ENCODE measurements at places on chromosomes 5 and 9.

- peak; percentile 13 for DNase-seq
These were observed 72.8 kb downstream of the NR6A1 start for GRCh38 chr9:124698265-124698664.

DNA sequence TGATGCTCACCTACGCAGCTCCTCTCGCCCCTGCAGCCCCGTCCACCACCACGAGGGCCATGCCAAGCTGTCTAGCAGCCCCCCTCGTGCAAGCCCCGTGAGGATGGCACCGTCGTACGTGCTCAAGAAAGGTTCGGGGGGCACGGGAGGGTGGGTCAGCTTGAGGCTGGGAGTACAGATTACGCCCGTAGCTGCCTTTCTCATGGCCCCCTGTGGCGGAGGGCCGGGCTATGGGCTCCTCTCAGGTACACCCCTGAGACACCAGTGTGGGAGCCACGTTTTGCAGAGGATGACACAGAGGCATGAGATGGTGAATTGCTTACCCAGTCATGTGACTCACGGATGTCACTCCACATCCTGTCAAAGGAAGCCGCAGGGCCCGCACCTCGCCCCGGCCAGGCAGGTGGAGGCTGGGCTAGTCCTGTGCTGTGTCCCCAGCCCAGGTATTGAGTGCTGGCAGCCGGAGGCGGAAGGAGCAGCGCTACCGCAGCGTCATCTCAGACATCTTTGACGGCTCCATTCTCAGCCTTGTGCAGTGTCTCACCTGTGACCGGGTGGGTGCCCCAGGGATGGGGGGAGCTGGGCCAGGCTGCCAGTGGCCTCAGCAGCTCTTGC lies 33.7 kb downstream of the USP20 start:
- no peak for DNase-seq

GRCh38 chr5:144028636-144029035 lies 141.8 kb downstream of the YIPF5 start:
- no peak for DNase-seq

GRCh38 chr5:115607935-115608334 lies 5.7 kb upstream of the TICAM2 start:
- DNase-seq = no peak

- peak; percentile 87 for DNase-seq
These were observed 49.0 kb downstream of the PSD2 start for GRCh38 chr5:139844472-139845145.

DNA sequence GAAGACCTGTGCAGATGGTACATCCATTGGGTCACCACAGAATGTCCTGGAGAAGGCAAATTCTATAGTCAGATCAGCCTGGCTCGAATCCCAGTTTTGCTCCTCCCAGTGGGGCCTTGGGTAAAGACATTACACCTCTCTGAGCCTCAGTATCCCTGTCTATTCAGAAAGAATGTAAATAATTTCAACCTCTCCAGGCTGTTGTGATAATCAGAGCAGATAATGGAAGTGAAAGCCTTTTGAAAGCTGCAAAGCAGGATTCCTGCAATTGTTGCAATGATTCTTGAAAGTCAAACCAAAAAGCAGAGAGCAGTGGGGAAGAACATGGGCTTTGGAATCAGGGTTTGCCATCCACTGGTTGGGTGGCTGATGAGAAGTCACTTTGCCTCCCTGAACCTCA lies 63.2 kb downstream of the LHX2 start:
- DNase-seq = no peak

GRCh38 chr9:91382298-91382697 lies 20.6 kb upstream of the AUH start:
- no peak for DNase-seq

GRCh38 chr5:14685757-14686156 lies 21.2 kb downstream of the OTULIN start:
- DNase-seq = peak; percentile 72

DNA sequence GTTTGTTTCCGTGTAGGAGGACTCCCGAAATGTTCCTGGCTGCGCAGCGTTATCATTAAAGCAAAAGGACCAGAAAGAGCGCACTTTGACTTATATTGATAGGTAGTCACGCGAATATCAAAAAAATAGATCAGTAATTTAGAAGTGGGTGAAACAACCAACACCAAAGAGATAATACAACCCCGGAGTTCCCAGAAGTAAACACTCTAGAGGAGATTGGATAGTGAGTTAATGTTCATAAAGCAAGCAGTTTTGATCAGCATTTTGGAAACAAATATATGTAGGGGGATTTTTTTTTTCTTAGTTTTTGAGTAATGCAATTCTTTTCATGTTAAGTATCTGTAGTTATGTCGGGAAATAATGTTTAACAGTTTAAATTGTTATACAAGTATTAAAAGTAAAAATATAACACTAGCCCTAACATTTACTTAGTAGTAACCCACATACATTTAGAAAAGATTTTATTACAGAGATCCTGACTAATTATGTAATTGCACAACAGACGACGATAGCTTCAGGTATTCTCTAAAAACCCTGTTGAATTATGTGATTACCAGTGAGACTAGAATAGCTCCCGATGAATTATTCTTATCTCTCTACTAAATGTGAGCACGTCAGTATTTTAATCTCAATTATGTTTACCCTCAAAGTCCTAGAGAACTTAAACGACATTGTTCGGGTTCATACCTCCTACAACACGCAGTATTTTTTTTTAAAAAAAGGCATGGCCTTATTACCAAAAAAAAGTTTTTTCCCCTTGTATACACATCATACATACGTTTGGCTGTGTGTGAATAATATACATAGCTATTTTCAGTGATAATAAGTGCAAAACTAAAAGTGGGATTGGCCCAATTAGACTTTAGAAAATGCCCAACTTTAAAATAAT lies 9.4 kb upstream of the NFIB start:
- no peak for DNase-seq

DNA sequence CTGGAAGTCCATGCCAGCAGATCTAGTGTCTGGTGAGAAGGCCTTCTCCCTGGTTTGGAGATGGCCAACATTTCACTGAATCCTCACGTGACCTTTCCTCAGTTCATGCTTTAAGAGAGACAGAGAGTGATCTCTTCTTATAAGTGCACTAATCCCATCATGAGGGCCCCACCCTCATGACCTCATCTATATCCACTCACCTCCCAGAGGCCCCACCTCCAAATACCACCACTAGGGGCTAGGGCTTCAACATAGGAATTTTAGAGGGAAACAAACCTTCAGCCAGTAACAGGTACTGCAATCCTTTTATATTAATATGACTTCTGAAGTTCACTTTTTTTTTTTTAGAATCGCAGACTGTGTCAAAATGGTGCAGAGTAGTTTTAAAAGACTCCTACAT lies 496.9 kb upstream of the ADAMTS16 start:
- DNase-seq = no peak

DNA sequence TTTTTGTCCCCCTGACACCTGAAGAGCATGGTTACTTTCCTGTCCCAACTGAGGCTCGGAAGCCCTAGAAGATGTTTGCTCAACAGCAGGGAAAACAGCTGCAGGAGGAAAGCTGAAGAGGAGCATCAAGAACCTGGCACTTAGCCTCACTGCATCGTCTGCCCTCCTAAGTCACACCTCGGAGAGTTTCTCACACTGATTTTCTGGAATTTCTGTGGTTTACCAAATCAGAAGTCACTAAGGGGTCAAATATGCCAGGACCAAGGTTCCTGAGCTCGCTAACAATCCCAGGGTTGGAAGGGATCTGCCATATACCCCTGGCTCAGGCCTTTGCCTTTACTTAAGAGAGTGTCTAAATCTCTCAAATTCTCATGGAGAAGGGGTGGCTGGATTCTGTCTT lies 5.3 kb downstream of the IL12B start:
- no peak for DNase-seq

- DNase-seq = no peak
These were observed 13.5 kb downstream of the NR6A1 start for GRCh38 chr9:124757616-124758015.

DNA sequence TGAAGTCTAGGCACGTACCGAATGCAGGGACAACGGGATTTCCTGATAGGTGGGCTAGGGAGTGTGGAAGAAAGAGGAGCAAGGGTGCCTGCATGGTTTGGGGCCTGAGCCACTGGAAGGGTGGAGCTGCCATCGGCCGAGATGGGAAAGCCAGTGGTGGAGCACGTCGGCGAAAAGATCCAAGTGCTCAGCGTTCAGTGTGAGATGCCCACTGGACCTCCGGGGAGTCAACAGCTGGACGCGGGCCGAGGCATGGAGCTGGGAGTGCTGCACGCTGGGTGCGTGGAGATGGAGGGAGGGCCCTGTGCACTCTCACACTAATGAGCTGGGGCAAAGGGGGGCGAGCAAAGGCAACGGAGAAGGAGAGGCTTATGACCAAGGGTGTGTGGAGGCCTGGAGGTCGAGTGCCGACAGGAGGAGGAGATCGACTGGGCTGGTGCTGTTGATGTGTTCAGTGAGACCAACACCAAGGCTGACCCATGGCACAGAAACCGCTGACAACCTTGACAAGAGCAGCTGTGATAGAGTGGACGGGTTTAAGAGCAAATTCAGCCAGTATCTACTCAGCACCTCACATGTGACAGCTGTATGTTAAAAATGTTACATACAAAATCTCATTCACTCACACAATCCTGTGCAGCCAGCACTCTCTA lies 85.7 kb downstream of the STK10 start:
- DNase-seq = no peak

- DNase-seq = no peak
These were observed 73.6 kb upstream of the MAMDC2 start for GRCh38 chr9:69970001-69970533.
